Astrocyte of the hippocampus (primary cell): ENCODE measurements at places on chromosomes 12 and 14.

- DNase-seq = no peak
Observed at GRCh38 chr14:51856792-51857296, 3.6 kb upstream of the GNG2 start.

DNA sequence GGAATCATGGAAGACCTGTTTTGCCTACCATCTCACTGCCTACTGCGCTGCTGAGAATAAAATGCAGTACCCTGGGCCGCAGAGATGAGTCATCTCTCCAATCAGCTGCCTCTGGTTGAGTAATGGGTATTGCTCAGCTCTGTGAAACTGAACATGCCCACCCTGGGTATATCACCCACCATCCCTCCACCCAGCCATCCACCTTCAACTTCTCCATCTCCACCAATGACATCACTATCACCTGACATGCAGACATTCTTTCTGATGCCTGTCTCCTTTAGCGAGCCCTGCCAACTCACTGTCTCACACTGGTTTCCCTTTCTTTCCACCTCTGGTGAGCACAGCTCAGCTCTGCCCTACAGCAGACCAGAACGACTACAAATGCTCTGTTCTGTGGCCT is 33.6 kb downstream of the E2F7 start:
- DNase-seq = peak; percentile 75

- DNase-seq = peak; percentile 39
Observed at GRCh38 chr14:99035268-99035667, 236.7 kb downstream of the BCL11B start.

- no peak for DNase-seq
Observed at GRCh38 chr12:124408822-124409517, 114.1 kb downstream of the RFLNA start.

GRCh38 chr14:76710056-76711010 is 50.9 kb upstream of the VASH1 start:
- peak; percentile 68 for DNase-seq

DNA sequence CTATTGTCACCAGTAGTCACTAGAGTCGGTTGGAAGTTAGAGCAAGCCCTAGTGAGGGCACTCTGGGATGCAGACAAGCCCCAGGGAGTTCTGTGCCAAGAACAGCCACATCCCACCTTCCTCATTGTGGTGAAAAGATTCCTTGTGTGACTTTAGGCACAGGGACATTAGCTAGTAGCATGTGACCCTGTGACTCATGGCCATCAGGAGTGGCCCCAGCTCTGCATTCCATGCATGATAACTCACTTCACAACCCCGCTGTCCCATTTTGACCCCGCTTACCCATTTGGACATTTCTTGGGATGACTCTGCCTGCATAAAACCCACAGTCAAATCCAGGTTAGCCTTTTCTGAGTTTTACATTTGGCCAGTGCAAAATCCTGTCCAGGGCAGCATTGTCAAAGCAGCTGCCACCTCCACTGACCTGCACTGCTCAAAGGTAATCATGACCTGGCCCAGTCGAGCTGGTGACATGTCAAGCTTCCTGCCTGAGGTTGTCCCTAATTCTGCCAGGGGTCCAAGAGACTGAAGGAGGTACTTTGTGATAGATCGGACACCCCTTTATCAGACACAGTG is 430.5 kb downstream of the DPF3 start:
- DNase-seq = peak; percentile 66

DNA sequence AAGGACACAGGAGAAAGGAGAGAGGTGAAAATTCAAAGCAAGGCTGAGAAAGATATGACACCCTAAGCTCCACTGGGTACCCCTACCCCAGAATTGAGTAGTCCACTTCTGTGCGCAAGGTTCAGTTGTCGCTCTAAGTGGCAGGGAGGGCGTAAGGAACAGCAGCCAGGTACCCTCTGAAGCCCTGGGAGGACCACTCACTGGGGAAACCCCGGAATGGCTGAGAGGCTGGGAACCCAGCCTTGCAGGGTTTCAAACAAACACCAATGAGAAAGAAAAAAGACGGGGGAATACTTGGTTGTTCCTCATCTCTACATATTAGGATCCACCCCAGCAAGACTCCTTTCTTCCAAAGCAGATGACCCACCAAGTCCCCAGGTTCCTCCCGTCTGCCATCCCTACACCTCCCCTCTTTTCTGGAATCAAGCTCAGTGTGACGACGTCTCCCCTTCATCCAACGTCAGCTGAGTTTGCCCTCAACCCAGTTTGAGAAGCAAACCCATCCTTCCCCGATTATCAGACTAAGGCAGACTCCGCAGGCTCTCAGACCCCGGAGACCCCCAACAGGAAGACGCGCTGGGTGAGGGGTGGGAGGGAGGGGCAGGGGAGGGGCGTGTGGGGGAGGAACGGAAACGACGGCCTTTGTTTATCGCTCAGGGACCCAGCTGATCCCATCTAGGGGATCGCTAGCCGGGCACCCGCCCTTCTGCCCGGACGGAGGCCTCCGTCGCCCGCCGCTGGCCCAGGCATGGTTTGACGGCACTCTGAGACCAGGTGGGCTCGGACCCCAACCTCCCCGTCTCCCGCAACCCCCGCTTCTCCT is 795 bp downstream of the LMBR1L start:
- peak; percentile 46 for DNase-seq

DNA sequence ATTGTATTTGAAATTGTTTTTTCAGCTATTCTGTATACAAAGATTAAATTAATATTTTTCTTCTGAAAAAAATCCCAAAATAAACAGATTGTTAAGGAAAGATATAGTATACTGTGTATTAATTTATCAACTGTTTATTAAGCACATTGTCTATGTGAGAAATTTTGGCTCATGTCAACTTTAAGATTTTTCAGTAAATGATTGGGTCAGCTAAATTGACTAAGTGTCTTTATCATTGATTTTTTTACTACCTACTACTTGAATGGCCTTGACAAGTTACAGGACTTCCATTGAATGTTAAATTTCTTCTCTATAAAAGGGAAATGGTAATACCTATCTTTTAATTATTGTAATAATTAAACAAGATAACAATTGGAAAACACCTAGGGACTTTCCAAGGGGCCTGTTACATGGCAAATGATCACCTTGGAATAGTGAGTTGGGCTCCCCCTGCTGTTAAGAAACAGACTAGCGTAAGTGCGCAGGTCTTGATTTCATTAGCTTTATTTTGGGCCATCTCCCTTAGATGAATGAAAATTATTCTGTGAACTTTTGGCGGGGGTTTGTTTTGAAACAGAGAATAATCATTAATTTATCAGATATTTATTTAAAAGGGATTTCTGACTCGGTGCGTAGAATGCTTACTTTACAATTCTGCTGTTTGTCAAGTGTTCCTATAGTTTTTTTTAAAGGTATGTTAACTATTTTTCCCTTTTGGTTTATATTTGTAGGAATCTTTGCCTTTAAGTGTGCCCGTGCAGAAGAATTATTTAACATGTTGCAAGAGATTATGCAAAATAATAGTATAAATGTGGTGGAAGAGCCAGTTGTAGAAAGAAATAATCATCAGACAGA is 14.5 kb upstream of the CCT2 start:
- DNase-seq = peak; percentile 82

GRCh38 chr12:92297405-92297804 is 151.8 kb upstream of the BTG1 start:
- no peak for DNase-seq

DNA sequence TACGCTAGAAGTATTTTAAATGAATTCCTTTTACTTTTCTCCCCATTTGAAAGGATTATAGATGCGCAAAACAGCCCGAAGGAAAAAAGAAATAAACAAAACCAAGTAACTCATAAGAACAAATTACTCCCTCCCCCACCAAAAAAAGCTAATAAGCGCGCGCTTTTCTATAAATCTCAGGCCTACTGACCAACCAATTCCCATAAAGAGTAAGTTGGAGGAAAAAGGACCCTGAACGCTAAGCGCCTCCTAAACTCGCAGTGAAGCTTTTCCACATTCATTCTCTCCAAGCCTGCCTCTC is 588 bp downstream of the MBIP start:
- no peak for DNase-seq

- DNase-seq = no peak
Observed at GRCh38 chr12:24244231-24244630, 294.8 kb upstream of the SOX5 start.

GRCh38 chr14:37889087-37889486 is 293.7 kb downstream of the TTC6 start:
- DNase-seq = no peak

GRCh38 chr12:9118158-9118557 is 2.4 kb upstream of the A2M start:
- DNase-seq = no peak

GRCh38 chr14:102923925-102924486 is 1.5 kb downstream of the AMN start:
- DNase-seq = no peak

- DNase-seq = no peak
Observed at GRCh38 chr14:37436519-37436918, 158.5 kb downstream of the FOXA1 start.

GRCh38 chr12:118259079-118259478 is 113.6 kb downstream of the TAOK3 start:
- peak; percentile 44 for DNase-seq

- no peak for DNase-seq
Observed at GRCh38 chr14:37992499-37992898, 215.2 kb upstream of the SSTR1 start.

- DNase-seq = peak; percentile 63
Observed at GRCh38 chr12:10753059-10753458, 29.9 kb upstream of the YBX3 start.

DNA sequence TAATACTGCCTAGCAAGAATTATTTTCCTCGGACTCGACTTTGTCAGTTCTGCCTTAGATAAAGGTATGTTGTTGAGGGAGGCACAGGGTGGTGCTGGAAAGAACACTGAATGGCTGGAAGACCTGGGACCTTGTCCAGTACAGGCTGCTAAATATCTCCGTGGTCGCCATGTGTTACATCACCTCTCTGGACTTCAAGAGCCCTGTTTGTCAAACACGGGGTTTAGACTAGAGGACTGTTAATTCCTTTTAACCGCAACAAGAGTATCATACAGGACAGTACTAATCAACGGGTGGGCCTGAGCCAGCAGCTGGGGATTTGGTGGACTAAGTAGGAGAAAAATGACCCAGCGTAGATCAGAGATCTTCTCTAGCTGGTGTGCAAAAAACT is 476.3 kb downstream of the LRIG3 start:
- DNase-seq = peak; percentile 80

- DNase-seq = peak; percentile 87
Observed at GRCh38 chr14:54123841-54124240, 167.2 kb upstream of the BMP4 start.

GRCh38 chr14:58828298-58828697 is 190.5 kb downstream of the DACT1 start:
- no peak for DNase-seq

DNA sequence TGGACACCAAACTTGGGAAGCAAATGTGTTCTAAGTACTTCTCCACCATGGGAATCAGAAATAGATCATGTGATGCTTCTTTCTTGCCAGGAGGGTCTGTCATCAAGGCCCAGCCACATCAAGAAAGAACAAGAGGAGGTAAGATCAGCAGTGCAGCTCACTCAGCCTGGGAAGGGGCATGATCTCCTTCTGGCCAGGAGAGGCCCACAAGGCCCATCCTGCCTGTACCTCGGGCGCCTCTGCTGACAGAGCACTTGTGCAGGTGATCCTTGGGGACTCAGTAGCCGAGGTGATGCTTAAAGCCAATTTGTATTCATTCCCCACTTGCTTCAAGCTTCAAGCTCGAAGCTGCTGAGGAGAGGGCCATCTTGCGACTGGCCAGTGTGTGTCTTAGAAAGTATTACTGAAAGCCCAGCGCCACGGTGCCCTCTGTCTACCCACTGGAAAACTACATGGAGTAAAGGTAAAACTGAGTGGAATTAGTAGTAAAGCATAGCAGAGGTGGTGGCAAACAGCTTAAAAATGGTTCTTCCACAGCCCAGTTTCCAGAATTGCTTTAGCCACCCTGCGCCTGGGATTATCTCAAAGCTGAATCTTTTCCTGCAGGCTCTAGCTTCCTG is 26.2 kb downstream of the RTRAF start:
- peak; percentile 29 for DNase-seq

- DNase-seq = no peak
Observed at GRCh38 chr14:59236195-59236594, 47.7 kb downstream of the DAAM1 start.

- peak; percentile 76 for DNase-seq
Observed at GRCh38 chr12:31585271-31585670, 5.7 kb downstream of the DENND5B start.

DNA sequence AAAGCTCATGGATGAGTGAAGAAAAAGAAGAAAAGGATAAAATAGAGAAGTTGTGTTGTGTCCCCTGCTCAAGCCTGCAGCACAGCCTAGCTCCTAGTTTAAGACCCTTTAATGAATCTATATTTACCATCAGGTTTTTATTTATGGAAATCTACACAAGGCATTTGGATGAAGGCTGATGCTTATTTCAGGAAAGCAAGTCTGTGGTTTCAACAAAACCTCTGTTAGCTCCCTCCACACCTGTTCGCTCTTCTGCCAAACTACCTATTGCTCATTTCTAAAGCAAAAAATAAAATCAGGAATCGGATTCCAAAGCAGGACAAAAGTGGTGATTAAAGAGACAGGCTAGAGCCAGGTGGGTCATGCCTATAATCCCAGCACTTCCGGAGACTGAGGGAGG is 18.9 kb upstream of the MAP3K9 start:
- DNase-seq = no peak

- peak; percentile 53 for DNase-seq
Observed at GRCh38 chr12:49903700-49904423, at the start of gene FAIM2. TSS of gene FAIM2 (minus strand) at chr12:49903900. CDS start at chr12:49903792, 108 bp downstream.

DNA sequence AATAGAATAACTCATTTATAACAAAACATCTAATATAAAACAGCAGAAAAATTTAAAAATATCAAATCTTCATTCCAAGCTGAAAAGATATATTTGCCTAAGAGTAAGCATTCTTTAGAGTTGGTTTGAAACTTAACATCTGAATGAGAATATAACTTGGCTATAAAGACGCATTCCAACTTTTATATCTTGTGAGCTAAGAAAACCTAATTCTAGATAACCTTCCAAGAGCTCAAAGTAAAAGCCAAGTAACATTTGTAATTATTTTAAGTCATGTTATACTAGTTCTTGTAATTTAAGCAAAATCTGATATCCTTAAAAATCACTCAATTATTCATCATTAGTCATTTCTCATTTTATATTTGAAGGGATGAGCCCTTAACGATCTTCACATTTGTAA is 368.9 kb downstream of the C12orf50 start:
- no peak for DNase-seq

DNA sequence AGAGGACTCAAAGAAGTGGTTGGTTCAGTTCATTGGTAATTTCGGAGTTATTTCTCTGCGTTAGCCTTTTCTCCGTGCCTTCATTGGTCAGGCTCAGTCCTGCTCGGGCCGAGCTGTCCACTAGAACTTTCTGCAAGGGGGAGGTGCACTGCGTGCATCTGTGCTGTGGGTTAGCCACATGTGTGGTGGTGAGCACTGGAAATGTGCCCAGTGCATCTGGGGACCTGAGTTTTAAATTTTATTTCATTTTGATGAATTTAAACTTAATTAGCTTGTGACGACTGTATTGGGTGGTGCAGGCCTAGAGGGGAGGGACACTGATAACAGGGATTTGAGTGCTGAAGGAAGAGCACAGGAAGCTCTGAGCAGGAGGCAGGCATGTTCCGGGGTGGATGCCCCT is 24.5 kb downstream of the SETD1B start:
- no peak for DNase-seq
